ENCODE measurements at places on chromosomes 2 and 18.

DNA sequence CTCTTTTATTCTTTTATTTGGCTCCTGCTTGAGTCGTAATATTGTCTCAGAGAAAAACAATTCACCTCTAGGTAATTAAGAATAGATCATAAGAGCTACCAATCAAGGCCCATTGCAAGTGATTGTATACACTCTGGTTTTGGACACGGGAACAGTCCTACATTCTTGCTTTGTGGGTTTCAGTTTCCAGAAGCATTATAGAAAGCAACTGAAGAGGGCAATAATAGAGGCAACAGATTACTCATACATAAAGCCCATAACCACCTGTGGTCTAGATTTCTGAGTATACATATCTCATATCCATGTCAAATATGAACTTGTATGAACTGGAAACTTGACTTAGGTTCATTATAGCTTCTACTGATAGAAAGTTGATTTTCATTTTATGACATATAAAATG is 65.4 kb downstream of the DIS3L2 start:
- no peak for DNase-seq

DNA sequence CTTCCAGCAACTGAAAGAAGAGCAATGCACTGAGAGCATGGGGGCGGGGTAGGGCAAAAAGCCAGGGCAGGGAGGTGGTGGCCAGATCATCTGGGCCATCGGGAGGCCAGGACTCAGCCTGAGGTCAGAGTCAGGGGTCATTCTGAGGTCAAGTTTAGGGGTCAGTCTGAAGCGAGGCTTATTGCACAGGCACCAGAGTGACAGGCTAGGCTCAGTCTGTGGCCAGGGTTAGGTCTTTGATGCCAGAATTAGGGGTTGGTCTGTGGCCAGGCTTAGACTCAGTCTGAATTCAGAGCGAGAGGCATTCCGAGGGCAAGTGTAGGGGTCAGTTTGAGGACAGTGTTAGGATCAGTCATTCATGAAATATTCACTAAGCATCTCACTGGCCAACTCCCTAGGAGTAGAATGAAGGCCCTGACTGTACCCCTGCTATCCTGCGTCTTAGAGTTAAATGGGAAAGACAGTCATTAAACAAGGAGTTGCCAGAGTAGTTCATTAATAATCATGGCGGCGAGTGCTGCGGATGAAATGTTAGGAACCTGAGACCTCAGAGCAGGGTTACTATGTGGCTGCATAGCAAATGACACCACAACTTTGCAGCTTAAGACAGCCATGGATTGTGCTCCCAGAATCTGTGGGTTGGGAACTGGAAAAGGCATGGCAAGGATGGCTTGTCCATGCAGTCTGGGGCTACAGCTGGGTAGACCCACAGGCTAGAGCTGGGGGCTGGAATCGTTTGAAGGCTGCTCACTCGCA is 198.7 kb downstream of the CYP26B1 start:
- no peak for DNase-seq

GRCh38 chr18:59470561-59471121 is 111.6 kb upstream of the LMAN1 start:
- no peak for DNase-seq

DNA sequence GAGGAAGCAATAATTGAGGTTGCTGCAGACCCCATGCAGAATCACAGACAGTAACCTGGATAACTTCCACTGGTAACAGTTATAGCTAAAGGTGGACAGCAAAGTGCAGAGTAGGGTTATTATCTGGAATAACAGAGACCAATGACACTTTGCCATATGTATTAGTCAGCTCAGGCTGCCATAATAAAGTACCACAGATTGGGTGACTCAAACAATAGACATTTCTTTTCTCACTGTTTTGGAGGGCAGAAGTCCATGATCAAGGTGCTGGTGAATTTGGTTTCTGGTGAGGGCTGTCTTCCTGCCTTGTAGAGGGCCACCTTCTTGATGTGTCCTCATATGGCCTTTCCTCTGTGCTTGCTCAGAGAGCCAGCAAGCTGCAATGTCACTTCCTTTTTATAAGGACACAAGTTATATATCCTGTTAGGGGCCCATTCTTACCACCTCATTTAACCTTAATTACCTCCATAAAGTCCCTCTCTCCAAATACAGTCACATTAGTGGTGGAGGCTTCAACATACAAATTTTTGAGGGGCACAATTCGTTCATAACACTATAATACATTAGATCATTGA is 191.0 kb upstream of the LRP1B start:
- no peak for DNase-seq

DNA sequence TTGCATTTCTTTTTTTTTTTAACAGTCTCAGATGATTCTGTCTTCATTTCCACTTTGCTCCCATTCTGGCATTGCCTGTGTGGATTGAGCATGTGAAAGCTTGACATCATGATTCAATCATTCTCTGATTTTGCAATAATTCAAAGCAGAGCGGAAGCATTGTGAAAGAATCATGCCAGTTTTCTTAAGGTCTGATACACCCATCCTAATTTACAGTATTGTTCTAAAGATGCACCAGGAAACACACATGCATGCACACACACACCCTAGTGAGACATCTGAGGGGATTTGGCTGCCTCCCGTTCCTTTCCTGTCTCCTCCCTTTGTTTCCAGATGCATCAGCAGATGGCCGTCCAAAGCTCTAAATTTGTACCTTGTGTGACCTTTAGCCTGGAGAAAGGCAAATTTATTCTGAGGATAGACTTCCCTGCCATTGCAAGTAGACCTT is 97.3 kb downstream of the FMNL2 start:
- no peak for DNase-seq

- no peak for DNase-seq
Measured at GRCh38 chr2:96072746-96073145, 38.0 kb upstream of the GPAT2 start.

- no peak for DNase-seq
Measured at GRCh38 chr18:30487962-30488361, 554.6 kb downstream of the DSC3 start.

DNA sequence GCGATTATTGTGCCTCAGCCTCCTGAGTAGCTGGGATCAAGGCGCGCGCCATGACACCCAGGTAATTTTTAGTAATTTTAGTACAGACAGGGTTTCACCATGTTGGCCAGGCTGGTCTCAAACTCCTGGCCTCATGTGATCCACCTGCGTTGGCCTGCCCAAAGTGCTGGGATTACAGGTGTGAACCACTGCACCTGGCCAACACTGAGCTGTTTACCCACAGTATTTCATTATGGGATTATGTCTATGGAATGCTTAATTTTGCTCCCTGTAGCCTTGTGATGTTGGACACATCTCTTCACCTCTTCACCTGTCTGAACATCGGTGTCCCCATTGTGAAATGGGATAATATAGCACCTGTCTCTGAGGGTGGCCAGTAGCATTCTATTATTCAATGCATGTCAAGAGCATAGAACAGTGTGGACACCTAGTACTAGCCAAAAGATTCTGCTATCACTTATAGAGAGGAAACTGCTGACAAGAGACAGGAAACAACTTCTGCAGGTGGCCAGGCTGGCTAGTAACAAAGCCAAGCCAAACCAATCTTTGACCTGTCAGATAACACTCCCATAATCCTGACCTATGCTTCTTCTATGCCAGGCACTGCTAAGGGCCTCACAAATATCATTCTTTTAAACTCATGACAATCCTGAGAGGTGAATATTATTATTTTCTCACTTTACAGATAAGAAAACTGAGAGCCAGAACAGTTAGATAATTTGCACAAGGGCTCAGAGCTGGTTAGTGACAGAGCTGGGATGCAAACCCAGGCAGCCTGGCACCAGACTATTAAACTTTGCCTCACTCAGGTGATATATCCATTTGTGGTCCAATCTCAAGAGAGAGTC is 29.4 kb upstream of the REEP1 start:
- DNase-seq: no peak

DNA sequence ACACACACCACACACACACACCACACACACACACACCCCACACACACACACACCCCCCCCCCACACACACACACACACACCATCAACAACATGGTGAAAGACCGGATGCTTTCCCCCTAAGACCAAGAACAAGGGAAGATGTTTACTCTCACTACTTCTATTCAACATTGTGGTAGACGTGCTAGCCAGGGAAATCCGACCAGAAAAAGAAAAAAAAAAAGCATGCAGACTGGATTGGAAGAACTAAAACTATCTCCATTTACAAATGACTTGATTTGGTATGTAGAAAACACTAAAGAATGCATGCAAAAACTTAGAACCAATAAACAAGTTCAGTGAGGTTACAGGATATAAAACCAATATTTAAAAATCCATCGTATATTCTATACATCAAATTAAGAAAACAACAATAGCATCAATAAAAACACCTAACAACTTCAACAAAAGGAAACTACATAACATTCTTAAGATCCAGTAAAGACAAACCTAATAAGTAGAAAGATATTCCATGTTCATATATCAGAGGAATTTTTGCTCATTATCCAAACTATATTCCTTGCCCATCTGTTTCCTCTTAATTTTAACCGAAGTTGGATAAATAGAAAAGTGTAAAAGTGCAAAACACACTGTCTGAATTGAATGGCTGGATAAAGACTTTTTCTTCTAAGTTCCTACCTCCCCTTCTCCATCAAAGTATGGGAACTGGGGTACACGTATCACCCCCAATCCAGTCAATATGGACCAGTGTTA is 51.5 kb upstream of the RNU4ATAC start:
- no peak for DNase-seq

- no peak for DNase-seq
Measured at GRCh38 chr2:176138923-176139660, 9.6 kb downstream of the HOXD8 start.

DNA sequence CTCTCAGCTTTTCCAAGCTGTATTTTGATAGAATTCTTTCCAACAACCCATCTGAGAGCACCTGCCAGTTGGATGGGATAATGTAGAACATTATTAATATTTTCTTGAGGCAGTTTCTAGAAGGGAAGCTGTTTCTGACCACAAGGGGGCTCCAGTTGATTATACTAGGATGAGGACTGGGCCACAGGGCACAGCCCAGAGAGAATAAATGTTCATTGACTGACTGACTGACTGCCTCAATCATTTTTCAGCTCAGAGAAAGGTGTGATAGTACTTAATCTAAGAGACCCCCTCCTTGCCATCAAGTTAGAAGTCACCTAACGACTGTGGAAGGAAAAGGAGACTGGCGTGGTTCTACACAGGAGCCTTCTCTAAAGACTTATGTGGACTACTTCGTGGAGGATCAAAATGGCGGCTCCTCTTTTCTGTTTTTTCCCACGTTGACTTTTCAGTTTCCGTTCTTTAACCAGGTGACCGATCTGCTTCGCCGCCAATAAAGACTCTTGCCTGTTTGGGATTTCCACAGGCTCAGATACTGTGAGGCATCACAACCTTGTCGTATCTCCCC is 31.9 kb upstream of the CREG2 start:
- peak; percentile 55 for DNase-seq

- no peak for DNase-seq
Measured at GRCh38 chr2:105604938-105605337, 139.8 kb upstream of the NCK2 start.

GRCh38 chr2:226638576-226638975 is 161.0 kb downstream of the IRS1 start:
- DNase-seq: no peak

- peak; percentile 32 for DNase-seq
Measured at GRCh38 chr18:54284981-54285785, 15.9 kb downstream of the POLI start.

DNA sequence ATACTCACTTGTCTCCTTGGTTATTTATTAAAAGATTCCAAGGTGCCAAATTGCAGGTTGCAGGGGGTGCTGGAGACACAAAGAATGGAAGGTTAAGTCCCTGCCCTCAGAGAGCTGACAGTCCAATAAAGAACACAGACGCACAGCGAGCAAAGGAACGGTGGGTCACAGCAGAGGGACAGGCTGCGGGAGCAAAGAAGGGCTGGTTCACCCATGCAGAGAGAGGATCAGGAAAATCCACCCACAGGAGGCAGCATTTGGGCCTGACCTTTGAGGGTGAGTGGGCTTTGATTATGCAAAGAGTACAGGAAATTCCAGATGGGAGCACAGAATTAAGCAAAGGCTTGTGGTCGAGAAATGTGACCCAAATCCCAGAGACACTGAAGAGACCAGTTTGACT is 45.0 kb downstream of the ZBTB7C start:
- no peak for DNase-seq

DNA sequence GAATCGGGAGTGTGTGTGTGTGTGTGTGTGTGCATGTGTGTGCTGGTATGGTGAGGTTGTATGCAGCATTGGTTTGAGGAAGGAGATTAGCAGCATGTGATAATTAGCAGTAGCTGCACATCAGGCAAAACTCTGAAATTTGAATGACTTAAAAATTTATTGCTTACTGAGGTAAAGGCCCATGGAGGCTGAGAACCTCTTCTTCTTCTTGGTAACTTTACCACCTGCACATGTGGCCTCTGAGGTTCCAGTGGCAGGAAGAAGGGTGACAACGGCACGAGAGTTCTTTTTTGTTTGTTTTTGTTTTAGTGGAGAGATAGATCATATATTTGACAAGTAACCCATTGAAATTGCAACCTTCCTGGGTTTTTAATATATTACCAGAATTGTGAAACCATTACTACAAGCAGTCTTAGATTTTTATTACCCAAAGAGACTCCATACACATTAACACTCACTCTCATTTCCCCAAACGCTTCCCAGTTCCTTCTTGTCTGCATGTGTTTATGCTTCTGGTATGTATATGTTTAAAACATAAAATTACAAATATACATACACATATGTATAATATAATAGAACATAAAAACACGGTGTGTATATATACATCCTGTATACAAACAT is 292.1 kb downstream of the PTGR3 start:
- no peak for DNase-seq

DNA sequence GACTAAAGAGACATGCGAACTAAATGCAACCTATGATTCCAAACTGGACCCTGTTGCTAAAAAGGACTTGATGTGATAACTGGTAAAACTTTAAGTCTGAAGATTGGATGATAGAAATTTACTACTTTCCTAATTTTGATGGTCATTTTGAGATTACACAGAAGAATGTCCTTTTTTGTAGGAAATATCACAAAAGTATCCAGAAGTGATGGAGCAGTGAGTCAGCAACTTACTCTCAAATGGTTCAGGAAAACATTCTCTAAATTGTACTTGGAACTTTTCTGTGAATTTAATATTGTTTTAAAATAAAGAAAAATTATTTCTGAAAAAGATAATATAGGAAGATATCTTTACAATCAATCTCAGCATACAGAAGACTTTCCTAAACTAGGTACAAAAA is 19.9 kb downstream of the MBOAT2 start:
- DNase-seq: no peak

- DNase-seq: no peak
Measured at GRCh38 chr2:144099780-144100377, 420.0 kb downstream of the ZEB2 start.

GRCh38 chr18:49456794-49457193 is 3.7 kb downstream of the DYM start:
- DNase-seq: no peak

DNA sequence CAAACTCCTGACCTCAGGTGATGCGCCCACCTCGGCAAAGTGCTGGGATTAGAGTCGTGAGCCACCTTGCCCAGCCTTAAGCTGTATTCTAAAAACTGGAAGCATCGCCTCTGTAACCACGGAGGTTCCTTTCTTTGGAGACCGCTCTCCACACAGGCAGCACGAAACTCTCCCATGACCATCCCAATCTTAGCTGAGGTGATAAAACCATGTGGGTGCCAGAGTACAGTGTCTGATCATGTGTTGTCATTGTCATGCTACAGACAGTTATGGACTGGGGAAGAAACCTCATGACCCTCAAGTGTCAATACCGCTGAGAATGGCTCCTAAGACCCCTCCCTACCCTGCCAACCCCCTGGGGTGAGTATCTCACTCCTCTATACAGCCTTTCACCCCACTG is 41.4 kb upstream of the EPG5 start:
- no peak for DNase-seq

All from activated CD4-positive, alpha-beta T cell treated with anti-CD3 and anti-CD28 coated beads, Interleukin-2, amount 50 U/mL, for 1 hour (primary cell).